ENCODE measurements at places on chromosomes 13 and 19. TPM values are rescaled to one million over a fixed set of nuclear protein-coding genes. Genes with fewer than 3 reads are reported as not detected.

GRCh38 chr13:110280231-110280813 lies 26.6 kb downstream of the COL4A1 start:
- DNase-seq, result no peak

- DNase-seq, result peak; percentile 69
Observed at GRCh38 chr13:33676045-33676989, 141.6 kb upstream of the RFC3 start.

DNA sequence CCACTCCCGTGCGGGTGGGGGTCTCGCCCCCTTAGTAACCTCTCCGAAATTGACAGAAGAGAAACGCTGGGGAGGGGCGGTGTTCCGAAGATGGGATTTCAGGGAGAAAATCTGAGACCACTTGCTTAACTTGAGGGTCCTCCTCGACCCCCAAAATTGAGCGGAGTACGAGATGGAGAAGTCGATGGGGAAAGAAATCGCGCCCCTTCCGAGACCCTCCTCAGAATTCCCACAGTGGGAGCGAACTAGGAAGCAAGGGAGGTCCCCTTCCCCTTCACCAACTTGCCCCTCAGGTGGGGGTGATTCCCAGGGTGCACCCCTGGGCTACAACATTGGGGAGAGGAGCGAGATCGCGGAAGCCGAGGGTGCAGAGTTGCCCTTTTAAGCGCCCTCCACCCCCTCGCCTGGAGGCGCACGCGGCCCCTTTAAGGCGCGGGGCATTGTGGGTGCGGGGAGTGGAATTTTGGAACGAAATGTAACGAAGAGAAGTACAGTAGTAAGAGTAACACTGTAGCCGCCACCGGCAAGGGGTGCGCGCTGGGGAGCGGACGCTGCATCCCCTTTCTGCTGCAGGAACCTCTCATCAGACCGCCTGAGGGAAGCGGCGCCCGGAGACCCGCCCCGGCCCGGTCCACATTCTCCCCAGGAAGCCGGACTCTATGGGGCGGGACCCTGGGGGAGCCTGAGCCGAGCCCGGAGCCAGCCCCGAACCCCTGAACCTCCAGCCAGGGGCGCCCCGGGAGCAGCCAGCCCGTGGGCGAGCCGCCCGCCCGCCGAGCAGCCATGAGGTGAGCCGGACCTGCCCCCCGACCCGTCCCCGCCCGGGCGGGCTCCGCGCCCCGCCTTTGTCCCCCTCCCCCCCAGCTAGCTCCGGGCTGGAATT lies at the start of gene VASP:
VASP (plus strand) TSS at position 491 of the 883 bp plus-strand sequence; CDS start at position 784, 293 bp downstream.
- peak; percentile 82 for DNase-seq

DNA sequence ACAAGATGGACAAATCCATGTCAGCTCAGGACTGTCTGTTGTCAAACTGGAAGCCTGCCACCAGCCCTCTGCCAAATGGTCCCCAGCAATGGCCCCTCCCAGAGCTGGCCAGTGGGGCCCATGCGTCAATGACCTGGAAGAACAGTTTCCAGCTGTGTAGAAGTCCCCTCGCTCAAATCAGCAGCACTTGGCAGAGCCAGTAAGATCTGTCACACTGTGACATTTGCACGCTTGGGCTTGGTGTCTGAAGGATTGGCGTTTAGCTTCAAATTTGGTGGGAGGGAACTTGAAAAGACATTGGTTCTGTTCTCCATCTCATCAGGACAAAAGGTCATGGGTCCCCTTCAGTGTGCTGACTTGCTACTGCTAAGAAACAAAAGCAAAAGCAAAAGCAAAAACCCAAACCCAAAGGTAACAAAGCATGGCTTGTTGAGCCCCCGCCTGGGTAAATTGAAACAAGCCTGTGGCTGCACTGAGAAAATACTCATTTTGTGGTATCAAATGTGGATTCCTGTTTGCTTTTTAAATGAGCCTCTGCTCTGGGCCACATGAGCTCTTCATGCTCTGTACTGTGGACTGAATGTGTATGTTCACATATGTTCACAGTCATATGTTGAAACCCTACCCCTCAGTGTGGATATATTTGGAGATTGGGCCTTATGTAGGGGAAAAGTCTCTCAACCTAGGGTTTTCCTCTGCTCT lies 253.6 kb upstream of the MAB21L1 start:
- DNase-seq, result no peak

DNA sequence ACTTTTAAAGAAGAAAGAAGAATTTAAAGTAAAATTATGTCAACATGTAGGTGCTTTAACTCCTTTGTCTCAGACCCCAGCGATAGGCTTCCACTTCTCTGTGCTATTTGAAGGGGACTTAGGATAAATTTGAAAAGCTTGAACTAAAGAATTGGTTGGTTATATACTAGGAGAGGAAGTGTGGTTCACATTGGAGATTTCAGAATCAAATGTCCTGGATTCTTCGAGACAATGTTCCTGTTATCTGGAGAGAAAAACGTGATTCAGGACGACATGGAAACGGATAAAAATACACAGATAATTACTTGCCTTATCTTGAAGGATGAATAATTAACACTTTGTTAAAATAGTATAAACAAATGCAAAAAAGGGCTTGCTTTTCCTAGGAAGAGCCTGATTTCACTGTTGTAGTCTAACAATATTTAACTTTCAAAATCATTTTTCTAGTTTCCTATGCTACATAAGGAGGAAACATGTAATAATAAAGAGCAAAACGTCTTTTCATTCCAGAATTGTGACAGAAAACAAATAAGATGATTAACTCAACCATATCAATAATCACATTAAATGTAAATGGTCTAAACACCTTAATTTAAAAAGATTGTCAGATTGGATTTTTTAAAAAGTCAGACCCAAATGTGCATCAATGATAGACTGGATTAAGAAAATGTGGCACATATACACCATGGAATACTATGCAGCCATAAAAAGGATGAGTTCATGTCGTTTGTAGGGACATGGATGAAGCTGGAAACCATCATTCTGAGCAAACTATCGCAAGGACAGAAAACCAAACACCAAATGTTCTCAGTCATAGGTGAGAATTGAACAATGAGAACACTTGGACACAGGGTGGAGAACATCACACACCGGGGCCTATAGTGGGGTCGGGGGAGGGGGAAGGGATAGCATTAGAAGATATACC lies 724 bp upstream of the ZNF780A start:
- DNase-seq, result no peak

DNA sequence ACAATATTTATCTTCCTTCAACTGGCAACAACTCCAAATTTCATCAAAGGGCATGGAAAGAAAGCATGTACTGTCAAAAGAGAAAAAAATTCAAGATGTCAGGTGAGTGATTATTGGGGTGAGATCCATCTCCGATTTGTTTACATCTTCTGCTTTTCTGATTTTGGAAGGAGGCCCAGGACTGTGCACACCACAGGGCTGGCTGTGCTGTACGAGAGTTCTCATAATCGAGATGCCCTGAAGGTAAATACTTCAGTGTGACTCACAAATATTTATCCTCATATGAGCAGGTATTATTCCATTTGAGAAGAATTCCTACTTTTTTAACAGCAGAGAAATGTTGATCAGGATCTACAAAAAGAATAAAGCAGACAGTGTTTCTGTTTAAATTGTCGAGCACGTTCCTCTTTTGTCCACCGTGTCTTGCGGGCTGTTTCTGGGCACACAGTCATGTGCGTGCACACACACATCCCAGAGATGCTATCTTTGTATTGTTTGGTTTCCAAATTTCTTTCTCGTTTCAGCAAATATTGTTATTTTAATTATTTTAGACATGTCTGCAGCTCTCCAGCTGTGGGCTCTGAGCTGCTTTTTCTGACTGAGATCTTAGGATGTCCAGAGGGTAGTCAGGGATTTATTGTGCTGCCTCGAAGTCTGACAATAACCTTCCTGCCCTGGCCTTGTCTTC lies 103.8 kb downstream of the KL start:
- DNase-seq, result no peak

GRCh38 chr19:14440049-14440448 lies 6.9 kb downstream of the PKN1 start:
- DNase-seq, result no peak

GRCh38 chr13:51118809-51119431 lies 7.8 kb upstream of the C13orf42 start:
- no peak for DNase-seq

DNA sequence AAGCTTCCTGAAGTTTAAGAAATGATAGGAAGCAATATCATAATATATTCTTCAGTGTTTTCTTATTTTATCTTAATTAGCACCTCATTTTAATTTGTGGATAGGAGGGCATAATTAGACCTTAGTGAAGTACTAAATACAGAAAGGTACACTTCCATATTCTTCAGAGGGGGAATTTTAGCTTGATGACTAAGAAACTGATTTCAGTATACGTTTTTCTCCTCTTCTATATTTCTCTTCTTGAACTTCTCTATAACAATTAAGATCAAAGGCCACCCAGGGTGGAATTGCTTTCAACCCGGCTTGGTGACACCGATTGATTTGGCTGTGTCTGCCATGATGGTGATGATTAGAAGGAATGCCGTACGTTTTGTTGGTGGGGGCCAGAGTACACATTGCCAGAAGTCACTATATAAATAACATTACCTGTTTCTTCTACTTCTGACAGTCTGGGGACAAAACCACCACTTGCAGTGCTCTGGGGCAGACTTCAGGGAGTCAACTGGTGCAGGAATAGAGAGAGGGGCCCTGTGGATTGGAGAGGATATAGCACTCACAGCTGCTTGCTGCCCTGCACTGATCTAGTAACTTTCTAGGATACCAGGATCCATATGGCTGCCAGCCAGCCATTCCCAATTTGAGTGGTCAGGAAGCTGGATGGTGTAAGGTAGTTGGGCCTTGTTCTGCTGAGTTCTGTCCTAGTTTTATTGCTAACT lies 73.8 kb downstream of the SPATA13 start:
- DNase-seq, result no peak

- DNase-seq, result no peak
Observed at GRCh38 chr19:33906578-33907335, 110.1 kb downstream of the KCTD15 start.

DNA sequence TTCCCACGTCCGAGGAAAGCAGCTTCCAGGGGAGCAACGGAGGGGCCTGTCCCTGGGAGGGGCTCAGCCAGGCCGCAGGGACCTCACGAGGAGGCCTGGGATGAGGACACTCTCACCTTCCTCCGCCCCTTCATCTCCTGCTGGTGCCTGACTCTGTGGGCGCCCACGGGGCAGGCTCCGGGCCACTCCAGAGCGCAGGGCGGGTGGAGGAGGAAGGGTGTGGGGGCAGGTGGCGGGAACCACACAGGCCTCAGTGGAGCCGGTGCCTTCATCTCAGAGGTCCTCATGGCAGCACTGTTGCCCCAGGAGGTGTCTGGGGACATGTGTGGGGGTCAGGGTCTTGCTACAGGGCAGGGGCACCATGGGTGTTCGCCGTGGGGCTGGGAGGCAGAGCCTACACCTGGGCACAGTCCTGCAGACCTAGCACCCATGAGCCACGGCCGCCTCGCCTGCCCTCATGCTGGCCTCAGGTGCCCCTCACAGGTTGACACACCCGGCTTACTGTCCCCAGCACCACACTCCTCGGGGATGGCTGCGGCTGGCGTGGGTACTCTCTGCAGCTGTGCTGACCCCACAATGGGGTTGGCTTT lies 10.1 kb upstream of the TMEM255B start:
- DNase-seq, result no peak

- no peak for DNase-seq
Observed at GRCh38 chr13:91232716-91233115, 114.8 kb upstream of the MIR17HG start.

- DNase-seq, result no peak
Observed at GRCh38 chr19:28873301-28873700, 339.6 kb downstream of the UQCRFS1 start.

DNA sequence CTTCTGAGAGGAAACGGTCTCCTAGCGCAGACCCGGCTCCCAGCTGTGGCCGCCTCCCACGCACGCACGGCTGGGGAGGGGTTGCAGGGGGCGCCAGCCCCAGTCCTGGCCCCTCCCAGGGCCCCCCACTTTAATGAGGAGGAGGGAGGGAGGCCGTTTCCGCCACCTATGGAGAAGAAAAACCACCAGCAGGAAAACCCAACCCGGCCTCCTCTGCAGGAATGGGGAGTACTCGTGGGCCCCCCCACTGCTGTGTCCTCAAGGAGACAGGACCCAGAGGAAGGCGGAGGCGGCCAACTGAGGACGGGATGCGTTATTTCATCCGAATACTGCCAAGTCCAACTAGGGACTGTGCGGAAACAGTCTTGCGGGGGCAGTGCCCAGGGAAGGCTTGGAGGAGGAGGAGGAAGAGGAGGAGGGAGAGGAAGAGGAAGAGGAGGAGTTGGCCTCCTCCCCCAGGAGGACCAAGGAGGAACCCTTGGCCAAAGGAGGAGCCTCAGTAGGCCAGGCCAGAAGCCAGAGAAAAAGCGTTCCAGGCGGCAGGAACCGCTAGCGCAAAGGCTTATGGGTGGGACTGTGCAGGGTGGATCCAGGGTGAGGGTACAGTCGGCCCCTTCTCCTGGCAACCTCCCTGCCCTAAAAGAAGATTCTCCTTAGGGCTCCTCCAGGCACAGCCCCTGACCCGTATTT lies 3.9 kb upstream of the SSBP4 start:
- no peak for DNase-seq

DNA sequence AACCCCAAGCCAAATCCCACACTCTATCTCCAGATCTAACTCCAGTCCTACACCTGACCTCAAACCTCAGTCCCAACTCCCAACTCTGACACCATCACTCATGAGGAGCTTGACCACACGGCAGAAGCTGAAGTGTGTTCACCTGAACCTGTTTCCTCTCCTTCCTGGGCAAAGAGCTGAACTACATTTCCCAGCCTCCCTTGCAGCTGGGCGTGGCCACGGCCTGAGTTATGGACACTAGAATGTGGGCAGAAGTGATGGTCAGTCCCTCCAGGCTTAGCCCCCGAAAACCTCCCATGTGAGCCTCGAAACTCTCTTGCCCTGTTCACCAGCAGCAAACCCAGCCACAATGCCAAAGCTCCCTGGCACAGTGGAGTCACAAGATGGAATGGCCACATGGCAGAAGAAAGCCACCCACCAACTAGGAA lies 19.5 kb upstream of the MEIS3 start:
- no peak for DNase-seq

- DNase-seq, result peak; percentile 65
Observed at GRCh38 chr19:46016426-46017094, 6.3 kb downstream of the PGLYRP1 start.

GRCh38 chr13:93700115-93700514 lies 473.5 kb downstream of the GPC6 start:
- DNase-seq, result peak; percentile 64

- DNase-seq, result peak; percentile 75
Observed at GRCh38 chr19:55418185-55418584, 10.6 kb upstream of the UBE2S start.

- no peak for DNase-seq
Observed at GRCh38 chr13:103044056-103044455, 22.2 kb downstream of the SLC10A2 start.

- no peak for DNase-seq
Observed at GRCh38 chr13:111253365-111253872, 67.0 kb upstream of the TEX29 start.

- DNase-seq, result no peak
Observed at GRCh38 chr13:108352599-108352998, 83.1 kb downstream of the TNFSF13B start.

Gene WTIP
- total RNA-seq, result 24.3 TPM

Gene EXOC3L2
- not detected for total RNA-seq

Gene SERTAD1
- 31.2 TPM for total RNA-seq

Gene PABPC3
- not detected for total RNA-seq

Gene IGFL3
- total RNA-seq, result not detected

Gene LAIR1
- not detected for total RNA-seq

Gene LHB
- total RNA-seq, result not detected

Gene KLK6
- total RNA-seq, result not detected

Gene ZNF350
- total RNA-seq, result 7.6 TPM

Gene UNC13A
- total RNA-seq, result not detected

Gene PPAN
- 41.6 TPM for total RNA-seq

Gene CYP4F2
- not detected for total RNA-seq

Gene GAS6
- total RNA-seq, result 670 TPM

Gene GIPR
- not detected for total RNA-seq
